ENCODE measurements at places on chromosomes 2 and 18. TPM values are rescaled to one million over a fixed set of nuclear protein-coding genes. Genes with fewer than 3 reads are reported as not detected.

- H3K36me3 ChIP-seq: no peaks in the 10 kb centered on the region
- H3K27me3 ChIP-seq: no peaks in the 10 kb centered on the region
- H3K27ac ChIP-seq: no peak overlapping the region
- DNase-seq: no peak
- peaks cover 8% of the 10 kb centered on the region for H3K4me1 ChIP-seq
- H3K4me3 ChIP-seq: no peak overlapping the region
These were observed 504.2 kb downstream of the ZEB2 start for GRCh38 chr2:144015655-144016245.

GRCh38 chr18:13973061-13973575 is 57.8 kb upstream of the MC2R start:
- H3K4me3 ChIP-seq: no peak overlapping the region
- H3K27me3 ChIP-seq: no peaks in the 10 kb centered on the region

GRCh38 chr2:154898269-154898668 is 199.8 kb downstream of the KCNJ3 start:
- no peaks in the 10 kb centered on the region for H3K4me1 ChIP-seq
- no peaks in the 10 kb centered on the region for H3K27me3 ChIP-seq
- no peak for DNase-seq
- no peaks in the 10 kb centered on the region for H3K36me3 ChIP-seq
- H3K4me3 ChIP-seq: no peak overlapping the region
- no peak overlapping the region for H3K27ac ChIP-seq

- peaks cover 46% of the 10 kb centered on the region for H3K36me3 ChIP-seq
- no peak overlapping the region for H3K4me3 ChIP-seq
- no peaks in the 10 kb centered on the region for H3K27me3 ChIP-seq
These were observed 7.4 kb downstream of the COPS9 start for GRCh38 chr2:240128608-240129145.

- H3K27ac ChIP-seq: no peak overlapping the region
- H3K36me3 ChIP-seq: no peaks in the 10 kb centered on the region
- no peak for DNase-seq
- no peaks in the 10 kb centered on the region for H3K27me3 ChIP-seq
These were observed 58.2 kb downstream of the TDRD15 start for GRCh38 chr2:21181957-21182356.

GRCh38 chr2:202133909-202134265 is 60.8 kb downstream of the KIAA2012 start:
- no peaks in the 10 kb centered on the region for H3K4me1 ChIP-seq
- H3K27ac ChIP-seq: no peak overlapping the region
- H3K36me3 ChIP-seq: no peaks in the 10 kb centered on the region
- no peaks in the 10 kb centered on the region for H3K27me3 ChIP-seq
- no peak for DNase-seq

DNA sequence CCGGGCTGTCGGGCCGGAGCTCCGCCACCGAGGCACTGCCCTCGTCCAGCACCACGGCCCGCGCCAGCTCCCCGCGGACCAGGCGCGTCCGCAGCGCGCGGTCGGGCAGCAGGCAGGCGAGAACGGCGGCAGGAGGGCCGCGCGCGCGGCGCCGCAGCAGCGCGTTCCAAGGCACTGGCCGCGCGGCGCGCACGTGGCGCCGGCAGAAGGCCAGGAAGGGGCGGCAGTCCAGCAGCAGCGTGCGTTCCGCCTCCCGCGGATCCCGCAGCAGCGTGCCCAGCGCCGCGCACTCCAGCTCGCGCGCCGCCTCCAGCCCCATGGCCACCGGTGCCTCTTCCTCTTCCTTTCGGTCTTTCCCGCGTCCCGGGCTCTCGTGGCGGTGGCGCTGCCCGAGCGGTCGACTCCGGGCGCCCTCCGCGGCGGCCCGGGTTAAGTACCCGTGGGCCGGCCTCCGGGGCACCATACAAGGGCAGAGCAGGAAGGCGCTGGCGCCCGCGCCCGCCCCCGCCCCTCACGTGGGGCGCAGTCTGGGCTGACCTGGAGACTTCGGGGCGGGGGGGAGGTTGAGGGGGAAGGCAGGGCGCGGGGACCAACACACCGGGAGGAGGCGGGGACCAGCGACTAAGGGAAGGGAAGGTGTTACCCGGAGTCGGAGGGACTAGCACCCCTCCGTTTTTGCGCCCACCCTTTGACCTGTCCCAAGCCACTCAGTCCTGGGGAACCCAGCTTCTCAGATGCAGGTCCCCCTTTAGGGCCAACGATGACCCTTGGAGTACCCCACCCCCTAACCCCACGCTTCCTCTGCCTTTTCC is at the start of gene DUSP2:
Gene DUSP2 (minus strand): TSS at position 405 of the 812 bp plus-strand sequence. CDS start 86 bp downstream, at position 319.
- peak within 1 kb of the TSS; percentile 96 for H3K4me3 ChIP-seq
- no peaks in the 10 kb centered on the region for H3K27me3 ChIP-seq
- peak; percentile 95 for DNase-seq
- peaks cover 52% of the 10 kb centered on the region for H3K4me1 ChIP-seq

GRCh38 chr2:170409164-170409535 is 231.2 kb downstream of the MYO3B start:
- peaks cover 7% of the 10 kb centered on the region for H3K4me1 ChIP-seq
- peak overlapping the region; percentile 44 for H3K4me3 ChIP-seq
- no peak overlapping the region for H3K27ac ChIP-seq
- H3K27me3 ChIP-seq: peaks cover 26% of the 10 kb centered on the region
- H3K36me3 ChIP-seq: no peaks in the 10 kb centered on the region

The OBSL1 gene
- total RNA-seq: 1.6 TPM

Measured in activated naive CD4-positive, alpha-beta T cell treated with anti-CD3 and anti-CD28 coated beads for 36 hours (primary cell).